ENCODE measurements at places on chromosomes 2 and 18. TPM values are rescaled to one million over a fixed set of nuclear protein-coding genes. Genes with fewer than 3 reads are reported as not detected.

Gene MZT2B
- 101 TPM for total RNA-seq

GRCh38 chr18:23337599-23338444 lies 115.3 kb upstream of the RIOK3 start:
- DNase-seq, result no peak

DNA sequence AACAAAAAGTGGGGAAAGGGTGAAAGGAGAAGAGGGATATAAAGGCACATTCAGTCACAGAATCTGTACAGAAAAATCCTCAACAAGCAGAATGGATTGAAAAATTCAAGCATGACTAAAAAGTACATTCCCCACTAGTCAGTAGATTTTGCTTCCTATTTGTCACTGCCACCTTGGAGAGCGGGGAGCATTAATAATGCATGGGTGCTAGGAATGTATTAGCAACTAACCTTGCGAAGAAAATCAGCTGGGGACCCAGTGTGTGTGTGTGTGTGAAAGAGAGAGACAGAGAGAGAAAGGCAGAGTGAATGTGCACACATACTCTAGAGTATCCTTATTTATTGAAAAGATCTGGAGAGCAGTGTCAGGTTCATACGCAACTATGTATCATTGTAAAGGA lies 968.7 kb upstream of the ZEB2 start:
- no peak for DNase-seq

GRCh38 chr2:189660803-189661147 lies 484 bp upstream of the ASNSD1 start:
- no peak for DNase-seq

DNA sequence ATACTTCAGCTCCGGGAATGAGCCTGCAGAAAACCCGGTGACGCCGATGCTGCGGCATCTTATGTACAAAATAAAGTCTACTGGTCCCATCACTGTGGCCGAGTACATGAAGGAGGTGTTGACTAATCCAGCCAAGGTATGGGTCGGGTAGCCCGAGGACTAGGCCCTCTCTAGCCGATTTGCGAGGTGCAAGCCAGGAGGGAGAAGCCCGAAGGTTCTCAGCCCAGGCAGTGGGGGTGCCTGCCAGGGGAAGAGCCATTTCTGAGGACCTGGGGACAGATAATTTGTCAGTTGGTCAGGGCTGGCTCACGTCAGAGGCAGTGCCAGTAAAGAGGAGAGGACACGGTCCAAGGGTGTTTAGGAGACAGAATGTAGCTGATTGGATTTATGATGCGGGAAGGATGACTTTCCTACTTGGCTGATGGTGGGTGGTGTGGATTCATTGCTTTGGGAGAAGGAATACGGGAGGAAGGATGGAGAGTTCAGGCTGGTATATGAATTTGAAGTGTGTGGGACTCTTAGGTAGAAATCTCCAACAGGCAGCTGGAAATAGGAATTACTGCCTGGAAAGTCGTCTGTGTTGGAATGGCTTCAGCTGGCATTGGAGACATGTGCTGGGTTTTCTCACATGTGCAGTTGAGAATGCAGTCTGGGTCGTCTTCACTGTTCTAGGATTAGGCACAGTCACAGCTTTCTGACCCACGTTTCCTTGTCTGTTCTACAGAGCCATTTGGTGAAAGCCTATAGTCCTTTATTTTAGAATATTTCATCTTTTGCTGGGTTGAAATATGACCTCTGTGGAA lies 874 bp downstream of the NDUFAF7 start:
- DNase-seq, result peak; percentile 20

DNA sequence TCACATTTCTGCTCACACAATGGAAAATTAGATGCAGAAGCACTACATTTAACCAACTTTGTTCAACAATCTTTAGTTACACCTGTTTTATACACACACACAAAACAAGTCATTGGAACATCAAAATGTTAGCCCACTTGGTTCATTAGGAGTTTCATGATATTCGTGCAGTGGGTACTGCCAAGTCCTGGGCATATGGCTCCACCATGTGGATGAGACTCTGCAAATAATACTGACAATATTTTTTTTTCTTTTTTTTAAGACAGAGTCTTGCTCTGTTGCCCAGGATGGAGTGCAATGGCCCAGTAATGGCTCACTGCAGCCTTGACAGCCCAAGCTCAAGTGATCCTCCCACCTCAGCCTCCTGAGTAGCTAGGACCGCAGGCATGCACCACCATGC lies 34.5 kb upstream of the GRB14 start:
- no peak for DNase-seq

GRCh38 chr18:49874238-49874637 lies 60.9 kb upstream of the ACAA2 start:
- no peak for DNase-seq

Gene TMEFF2
- total RNA-seq, result not detected

Gene UGT1A4
- total RNA-seq, result not detected

Gene GPR39
- not detected for total RNA-seq

DNA sequence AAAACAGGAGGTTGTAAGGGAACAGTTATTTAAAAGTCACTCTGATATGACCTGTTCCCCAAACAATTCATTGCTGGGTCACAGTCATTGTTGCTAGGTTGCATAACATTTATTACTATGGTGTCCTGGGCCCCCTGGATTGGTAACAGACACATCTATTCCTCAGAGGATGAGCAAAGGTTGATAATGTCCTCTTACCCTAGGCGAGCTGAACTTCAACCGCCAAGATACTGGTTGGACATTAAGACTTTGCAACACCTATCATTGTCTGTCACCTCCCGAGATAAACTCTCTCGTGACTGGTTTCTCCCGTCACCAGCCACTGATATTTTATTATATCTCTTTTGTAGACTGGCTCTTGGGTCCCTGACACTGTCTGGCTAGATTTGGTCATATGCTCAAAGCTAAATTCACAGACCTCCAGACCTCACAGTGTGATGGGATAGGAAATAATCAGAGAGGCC lies 361.3 kb downstream of the ZNF521 start:
- DNase-seq, result no peak

- peak; percentile 77 for DNase-seq
Observed at GRCh38 chr2:151637271-151637781, 97.0 kb downstream of the NEB start.

DNA sequence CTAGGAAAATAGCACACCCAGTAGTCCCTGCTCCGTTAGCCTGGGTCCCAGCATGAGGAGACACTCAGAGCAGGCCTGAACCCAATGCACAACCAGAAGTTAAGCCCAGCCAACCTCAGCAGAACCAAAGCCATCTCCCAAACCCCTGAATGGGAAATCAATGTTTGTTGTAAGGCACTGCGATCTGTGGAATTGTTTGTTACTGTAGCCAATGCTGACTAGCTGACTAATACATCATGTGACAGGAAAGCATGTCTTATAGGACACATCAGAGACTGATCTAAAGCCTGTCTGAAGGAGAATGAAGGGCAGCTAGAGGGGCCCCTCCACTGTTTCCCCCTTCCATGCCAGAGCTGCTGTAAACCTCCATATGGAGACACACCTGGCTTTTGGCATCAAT lies 96.4 kb downstream of the MARCHF4 start:
- DNase-seq, result no peak

DNA sequence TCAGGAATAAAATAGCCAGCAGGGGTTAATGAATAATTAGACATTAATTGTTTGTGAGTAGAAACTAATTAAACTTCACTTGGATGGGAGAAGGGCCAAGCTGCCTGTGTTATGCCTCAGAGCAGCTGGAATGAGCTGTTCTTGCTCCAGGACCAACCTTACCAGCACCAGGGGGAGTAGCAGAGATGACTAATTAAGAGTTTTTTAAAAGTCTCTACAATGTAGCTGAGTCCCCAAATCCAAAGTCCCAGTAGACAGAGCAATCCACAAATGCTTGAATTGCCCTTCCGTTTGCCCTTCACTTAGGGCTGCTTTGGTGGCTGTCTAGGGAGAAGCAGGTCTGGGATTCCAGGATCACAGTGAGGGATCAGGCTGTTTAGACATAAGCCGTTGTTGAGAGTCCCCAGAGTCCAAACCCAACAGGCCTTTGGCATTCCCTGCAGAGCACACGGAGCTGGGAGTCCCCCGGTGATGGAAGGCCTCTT lies 59.4 kb downstream of the RHOB start:
- no peak for DNase-seq

Gene TMEM17
- not detected for total RNA-seq

DNA sequence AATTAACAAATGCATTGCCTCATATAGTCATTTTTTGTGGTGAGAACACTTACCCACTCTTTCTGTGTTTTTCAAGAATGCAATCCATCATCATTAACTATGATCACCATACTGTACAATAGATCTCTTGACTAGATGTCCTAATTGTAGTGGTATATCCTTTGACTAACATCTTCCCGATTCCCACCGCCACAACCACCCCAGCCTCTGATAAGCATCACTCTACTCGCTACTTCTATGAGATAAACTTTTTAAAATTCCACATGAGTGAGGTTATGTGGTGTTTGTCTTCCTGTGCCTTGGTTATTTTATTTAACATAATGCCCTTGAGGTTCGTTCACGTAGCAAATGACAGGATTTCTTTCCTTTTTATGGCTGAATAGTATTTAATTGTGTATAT lies 6.6 kb downstream of the VWA3B start:
- DNase-seq, result no peak

Gene AGXT
- not detected for total RNA-seq

Gene EN1
- total RNA-seq, result not detected
